Stimulated activated CD4-positive, alpha-beta T cell treated with anti-CD3 and anti-CD28 coated beads, Interleukin-1b, Interleukin-23, amount 100 ng/mL, for 4 hours (primary cell): ENCODE measurements at places on chromosomes 7 and 10.

GRCh38 chr7:93298671-93299070, 66.5 kb downstream of the VPS50 start:
- no peak for DNase-seq

DNA sequence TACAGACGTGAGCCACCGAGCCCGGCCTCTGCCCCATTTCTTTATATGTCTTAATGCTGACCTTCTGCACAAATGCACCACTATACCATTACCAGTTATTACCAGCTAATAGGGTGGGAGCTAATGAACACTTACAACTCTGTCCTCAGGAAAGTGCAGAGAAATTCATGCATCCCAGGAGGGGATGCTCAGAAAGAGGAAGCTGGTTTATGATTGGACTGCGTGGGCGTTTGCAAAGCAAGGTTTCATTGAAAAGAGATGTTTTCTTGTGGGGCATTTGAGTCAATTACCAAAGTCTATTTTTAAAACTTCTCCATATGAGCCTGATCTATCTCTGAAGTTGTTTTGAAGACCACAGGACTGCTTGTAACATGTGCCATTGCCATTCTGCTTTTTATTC, 417.7 kb upstream of the CELF2 start:
- no peak for DNase-seq

DNA sequence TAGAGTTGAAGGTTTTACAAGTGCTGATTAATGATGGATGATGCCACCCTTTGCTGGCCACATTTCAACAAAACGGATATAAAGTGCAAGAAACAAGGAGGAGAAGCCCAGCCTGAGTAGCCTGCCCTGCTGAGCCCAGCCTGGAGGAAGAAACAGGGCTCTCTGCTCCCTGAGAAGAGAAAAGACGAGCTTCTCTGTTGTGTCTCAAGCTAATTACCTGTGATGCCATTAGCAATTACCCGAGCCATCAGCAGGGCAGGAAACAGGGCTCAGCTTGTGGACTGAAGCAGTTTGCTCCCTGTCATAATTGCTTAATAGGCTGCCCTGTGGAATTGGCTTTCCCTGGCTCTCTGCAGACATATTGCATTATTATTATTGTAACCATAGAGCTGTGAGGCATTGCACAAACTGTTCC, 709.3 kb upstream of the AUTS2 start:
- no peak for DNase-seq

GRCh38 chr10:59366290-59366689, 3.9 kb upstream of the FAM13C start:
- no peak for DNase-seq

GRCh38 chr7:139360948-139361307, 1.2 kb downstream of the LUC7L2 start:
- DNase-seq: no peak

DNA sequence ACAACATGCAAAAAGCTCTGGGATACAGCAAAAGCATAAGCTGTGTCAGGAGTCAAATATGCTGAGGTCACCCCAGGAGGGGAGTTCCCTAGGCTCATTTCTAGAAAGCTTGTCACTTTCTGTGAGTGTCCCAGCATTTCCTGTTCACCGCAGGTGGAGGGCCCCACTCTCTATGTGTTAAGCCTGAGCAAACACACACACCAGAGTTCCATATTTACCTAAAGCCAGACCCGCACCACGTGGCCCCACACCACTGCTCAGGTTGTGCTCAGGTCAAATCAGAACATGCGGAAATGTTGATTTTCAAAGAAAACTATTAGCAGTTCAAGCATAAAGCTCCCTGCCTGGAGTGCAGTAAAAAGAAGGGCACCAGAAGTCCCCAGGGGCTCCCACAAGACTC, 259.6 kb upstream of the PPP2R2D start:
- no peak for DNase-seq

DNA sequence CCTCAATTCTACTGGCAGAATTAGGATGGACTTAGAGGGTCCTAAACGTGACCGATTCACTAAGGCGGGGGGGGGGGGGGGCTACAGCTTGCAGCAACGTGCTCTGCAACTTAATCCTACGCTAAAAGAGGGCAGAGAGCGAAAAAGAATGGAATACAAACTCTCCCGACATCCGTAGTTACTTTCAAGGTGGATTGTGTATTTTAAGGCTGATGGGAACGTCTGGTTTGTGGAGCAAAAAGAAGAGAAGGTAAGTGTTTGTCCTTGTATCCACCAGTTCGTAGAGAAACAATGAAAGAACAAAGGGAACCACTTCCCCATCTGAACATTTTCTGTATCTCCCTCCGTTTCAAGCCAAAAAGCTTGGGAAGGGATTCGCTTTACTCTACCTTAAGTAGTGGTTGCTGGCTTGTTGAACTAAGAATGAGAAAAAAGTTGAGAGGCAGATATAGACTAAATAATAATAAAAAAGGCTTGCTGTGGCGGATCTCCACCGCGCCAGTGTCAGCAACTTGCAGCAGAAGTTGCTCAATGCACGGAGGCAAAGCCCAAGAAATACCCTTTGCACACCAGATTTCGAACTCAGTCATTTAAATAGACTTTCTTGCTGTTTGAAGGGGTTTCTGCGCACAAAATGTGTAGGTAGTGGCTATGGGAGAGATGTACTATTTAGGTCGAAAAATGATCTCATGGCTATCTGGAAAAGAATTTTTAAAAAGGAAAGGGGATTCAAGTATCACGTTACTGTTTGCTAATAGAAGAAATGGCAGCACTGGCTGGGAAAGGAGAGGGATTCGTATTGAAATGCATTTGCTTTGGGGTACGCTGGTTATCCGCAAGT, 736 bp downstream of the SKIDA1 start:
- no peak for DNase-seq

DNA sequence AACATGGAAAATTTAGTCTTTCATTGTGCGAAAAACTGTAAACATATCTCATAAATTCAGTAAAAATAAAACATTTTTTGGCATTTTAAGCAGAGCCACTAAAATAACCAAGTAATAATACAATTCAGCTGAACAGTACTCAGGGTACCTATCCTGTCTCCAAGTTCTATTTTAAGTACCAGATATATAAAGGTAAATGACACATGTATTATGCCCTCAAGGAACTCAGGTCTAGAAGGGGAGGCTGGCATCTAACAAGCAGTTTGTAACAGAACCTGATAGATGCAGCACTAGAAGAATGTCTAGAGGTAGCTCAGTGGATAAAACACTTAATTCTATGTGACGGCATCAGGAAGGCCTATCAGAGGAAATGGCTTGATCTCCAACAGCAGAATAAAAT, 112.2 kb downstream of the CRPPA start:
- no peak for DNase-seq

GRCh38 chr10:15433850-15434537, 62.9 kb upstream of the FAM171A1 start:
- no peak for DNase-seq

- DNase-seq: no peak
Measured at GRCh38 chr10:72660220-72660619, 31.7 kb upstream of the MCU start.

DNA sequence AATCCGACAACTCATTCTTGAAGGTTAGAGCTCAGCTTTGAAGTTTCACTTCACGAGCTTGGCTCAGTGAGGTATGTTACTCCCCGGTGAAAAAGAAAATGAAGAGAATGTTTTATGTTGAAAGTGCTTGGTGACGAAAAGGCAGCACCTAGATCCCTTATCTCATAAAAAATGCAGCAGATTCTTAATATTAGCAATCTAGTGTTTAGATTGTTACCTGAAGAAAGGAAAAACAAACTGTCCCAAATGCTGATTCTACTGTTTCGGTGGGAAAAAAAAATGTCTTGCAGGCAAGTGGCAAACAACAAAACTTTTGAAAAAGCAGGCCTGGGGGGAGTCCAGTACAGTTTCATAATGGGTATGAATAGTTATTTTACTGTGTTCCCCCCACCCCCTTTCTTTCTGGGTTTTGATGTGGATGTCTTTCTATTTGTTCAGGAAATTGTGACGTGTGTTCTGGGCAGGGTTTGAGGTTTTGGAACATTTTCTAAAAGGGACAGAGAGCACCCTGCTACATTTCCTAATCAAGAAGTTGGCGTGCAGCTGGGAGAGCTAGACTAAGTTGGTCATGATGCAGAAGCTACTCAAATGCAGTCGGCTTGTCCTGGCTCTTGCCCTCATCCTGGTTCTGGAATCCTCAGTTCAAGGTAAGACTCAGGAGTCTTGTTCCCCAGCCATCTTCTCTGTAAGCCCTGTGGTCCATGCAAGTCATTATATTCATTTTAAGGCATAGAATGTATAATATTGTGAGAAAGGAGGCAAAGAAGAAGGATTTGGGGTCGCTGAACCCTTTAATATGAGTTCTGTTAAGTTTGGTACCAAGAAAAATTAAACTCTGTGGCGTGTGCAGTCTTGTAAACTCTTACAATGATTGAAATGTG, at the start of gene SRGN:
TSS of gene SRGN (plus strand) at position 514 of the 881 bp plus-strand sequence. CDS start at position 569, 55 bp downstream.
- DNase-seq: peak; percentile 59

GRCh38 chr10:124624466-124624865, 119.7 kb downstream of the FAM53B start:
- no peak for DNase-seq

GRCh38 chr10:17046989-17047388, 82.6 kb downstream of the CUBN start:
- DNase-seq: no peak

DNA sequence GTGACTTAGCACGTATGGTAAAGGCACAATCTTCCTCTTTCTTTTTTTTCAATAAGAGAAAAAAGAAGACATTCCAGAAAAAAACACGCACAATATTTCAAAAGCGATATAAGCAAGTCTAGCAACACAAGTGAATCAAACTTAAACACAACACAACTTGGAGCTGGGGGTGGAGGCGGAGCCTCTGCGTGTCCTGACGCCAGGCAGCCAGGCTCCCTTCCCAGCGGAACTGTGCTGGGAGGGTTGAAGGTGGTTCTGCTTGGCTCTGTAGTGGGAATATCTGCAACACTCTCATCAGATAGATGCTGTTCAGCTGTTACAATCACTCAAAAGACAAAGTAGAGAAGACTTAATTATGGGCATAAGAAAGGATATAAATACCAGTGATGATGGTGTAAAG, 211.4 kb downstream of the WDR37 start:
- no peak for DNase-seq

DNA sequence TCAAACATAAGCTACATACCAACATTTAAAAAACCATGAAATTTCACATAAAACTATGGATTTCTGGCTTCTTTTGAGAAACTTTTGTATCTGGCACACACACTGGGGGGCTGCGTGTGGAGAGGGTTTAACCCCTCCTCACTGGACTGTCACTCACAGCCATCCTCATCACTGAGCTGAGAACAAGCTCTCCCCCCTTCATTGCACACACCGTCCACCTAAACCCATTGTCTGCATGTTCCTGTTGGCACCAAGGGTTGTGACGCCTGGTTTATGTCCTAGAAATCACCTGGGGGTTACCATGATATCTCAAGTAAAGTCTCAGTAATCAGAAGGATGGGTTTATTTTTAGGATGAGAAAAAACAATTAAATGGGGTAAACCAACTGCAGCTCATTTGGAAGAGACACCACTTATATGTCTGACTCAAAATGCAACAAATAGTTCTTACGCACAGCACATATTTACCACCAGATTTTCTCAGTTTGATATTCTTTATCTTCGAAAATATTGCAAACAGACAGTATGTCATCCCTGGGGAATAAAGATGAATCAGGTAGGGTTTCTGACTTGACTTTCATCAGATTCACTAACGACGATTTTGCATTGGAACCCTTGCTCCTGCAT, 218.5 kb upstream of the KLF6 start:
- no peak for DNase-seq

DNA sequence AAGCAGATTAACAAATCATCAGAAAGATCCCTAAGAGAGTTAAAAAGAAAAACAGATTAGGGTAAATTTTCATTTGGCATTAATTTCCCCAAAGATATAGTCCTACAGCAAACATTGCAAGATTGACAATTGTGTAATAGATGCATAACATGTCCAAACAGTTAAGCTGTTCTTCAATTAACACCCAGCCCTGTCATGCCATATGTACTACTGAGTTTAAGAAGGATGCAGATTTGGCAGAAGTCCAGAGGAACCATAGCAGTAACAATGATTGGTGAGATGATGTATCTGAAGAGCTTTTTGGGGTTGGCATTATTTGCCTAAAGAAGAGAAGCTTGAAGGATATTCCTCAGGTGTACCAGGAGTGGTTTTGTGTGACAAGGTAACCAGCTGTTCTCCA, 287.6 kb downstream of the LRMDA start:
- DNase-seq: no peak

- DNase-seq: no peak
Measured at GRCh38 chr10:74314166-74314565, 163.1 kb downstream of the ADK start.

GRCh38 chr7:92417913-92418312, 29.4 kb upstream of the GATAD1 start:
- DNase-seq: no peak

DNA sequence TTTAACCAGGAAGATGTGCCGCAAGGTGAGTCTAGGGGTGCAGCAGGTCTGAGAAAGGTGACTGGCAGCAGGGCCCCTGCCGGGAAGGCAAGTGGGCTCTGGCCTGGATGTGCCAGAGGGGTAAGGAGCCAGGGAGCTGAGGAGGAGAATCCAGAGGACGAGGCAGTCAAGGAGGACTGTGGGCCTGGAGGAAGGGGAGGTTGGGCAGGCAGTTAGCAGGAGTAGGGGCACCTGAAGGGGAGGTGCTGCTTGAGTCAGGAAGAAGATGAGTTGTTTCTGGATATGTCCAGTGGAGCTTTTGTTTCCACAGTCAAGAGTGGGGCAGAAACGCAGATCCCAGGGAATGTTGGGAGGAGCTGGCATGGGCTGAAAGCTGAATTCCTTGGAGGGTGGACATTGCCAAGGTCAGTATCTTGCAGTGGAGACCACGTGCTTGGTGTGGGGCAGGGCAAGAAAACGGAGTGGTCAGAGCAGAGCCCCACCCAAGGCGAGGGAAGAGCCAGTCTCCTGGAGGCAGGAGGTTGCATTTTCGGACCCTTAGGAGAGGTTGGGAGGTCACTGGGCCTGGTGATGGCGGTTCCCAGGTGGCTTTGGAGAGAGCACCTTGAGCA, 34.0 kb downstream of the MINDY4 start:
- DNase-seq: no peak

GRCh38 chr7:27677912-27678612, 15.4 kb upstream of the HIBADH start:
- no peak for DNase-seq

GRCh38 chr7:154928136-154929005, 74.6 kb downstream of the PAXIP1 start:
- DNase-seq: peak; percentile 27

GRCh38 chr7:51029131-51029530, 246.4 kb upstream of the GRB10 start:
- no peak for DNase-seq

- DNase-seq: no peak
Measured at GRCh38 chr7:12725575-12726316, 38.3 kb downstream of the ARL4A start.

- DNase-seq: no peak
Measured at GRCh38 chr7:14886533-14886932, 16.0 kb downstream of the DGKB start.

- DNase-seq: no peak
Measured at GRCh38 chr7:30965372-30965771, 1.6 kb downstream of the GHRHR start.

- no peak for DNase-seq
Measured at GRCh38 chr10:17452060-17452841, 2.1 kb downstream of the ST8SIA6 start.
